ENCODE measurements at places on chromosomes 5 and 9.

DNA sequence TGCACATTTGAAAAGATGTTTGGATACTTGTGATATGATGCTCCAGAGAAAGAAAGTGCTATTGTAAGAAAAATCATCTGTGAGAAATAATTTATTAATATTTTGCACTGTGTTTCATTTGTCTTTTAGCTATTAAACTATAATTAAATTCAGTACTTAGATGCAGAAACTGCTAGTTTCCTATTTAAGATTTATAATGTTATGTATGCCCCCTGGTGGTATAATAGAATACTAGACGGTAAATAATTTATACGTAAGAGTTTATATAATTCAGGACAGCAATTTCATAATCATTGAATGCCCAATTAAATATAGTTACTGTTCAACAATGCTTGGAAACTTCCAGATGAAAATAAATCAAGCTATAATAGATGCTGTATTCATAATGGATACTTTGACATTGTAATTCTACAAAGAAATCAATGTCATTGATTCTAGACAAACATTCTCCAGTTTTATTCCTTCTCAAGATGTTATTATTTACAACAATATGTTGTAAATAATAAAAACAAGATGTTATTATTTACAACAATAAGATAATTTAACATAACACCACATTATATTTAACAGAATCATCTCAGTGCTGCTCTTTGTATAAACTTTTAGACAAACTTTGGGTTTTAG is 101.0 kb downstream of the TMEM232 start:
- DNase-seq: no peak

- no peak for DNase-seq
Measured at GRCh38 chr9:11414241-11414640, 801.4 kb upstream of the PTPRD start.

DNA sequence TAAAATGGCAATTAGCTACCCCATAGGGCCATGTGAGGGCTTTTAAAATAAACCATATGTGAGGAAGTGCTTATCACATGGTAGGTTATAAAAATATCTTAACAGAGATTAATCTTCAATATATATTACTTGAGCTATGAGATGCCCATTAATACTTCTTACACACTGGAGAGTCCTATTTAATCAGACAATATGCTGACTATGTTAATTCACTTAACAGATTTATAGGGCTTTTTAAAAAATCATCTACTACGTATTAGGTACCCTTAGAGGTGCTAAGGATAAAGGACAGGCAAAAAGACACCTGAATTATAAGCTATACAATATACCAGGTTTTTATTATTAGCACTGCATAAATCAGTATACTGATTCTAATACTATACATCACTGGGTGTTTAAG is 102.6 kb downstream of the STRBP start:
- DNase-seq: no peak

DNA sequence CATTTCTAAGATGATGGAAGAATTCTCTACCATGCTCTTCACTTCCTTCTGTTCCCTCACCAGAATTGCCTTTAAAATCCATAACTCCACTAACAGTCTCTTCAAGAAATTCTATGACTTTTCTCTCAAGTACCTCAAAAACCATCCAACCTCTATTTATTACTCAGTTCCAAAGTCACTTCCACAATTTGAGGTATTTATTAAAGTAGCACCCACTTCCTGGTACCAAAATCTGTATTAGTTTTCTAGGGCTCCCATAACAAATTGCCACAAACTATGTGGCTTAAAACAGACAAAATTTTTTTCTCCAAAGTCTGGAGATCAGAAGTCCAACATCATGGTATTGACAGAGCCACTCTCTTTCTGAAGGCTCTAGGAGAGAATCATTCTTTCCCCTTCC is 4.9 kb upstream of the SPTLC1 start:
- DNase-seq: no peak

- DNase-seq: no peak
Measured at GRCh38 chr5:55313870-55314617, 6.3 kb downstream of the MTREX start.

- DNase-seq: no peak
Measured at GRCh38 chr9:4131946-4132345, 167.9 kb downstream of the GLIS3 start.

Measured in amygdala (tissue), 56 donors.